ENCODE measurements at places on chromosomes 2 and 18.

DNA sequence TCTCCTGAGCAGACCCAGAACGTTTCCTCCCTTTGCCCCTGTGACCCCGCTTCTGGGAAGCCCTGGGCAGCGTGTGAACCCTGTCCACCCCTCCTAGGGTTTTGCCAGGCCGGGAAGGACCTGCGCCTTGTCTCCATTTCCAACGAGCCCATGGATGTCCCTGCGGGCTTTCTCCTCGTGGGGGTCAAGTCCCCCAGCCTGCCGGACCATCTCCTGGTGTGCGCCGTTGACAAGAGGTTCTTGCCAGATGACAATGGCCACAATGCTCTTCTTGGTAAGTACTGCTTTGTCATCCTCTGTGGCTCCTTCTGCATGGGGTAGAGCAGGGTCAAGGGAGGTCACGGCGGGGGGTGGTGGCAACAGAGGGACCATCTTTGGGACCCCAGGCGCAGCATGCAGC lies 32.5 kb downstream of the GREB1 start:
- DNase-seq: no peak

- no peak for DNase-seq
These were observed 38.3 kb upstream of the WDR75 start for GRCh38 chr2:189402932-189403331.

DNA sequence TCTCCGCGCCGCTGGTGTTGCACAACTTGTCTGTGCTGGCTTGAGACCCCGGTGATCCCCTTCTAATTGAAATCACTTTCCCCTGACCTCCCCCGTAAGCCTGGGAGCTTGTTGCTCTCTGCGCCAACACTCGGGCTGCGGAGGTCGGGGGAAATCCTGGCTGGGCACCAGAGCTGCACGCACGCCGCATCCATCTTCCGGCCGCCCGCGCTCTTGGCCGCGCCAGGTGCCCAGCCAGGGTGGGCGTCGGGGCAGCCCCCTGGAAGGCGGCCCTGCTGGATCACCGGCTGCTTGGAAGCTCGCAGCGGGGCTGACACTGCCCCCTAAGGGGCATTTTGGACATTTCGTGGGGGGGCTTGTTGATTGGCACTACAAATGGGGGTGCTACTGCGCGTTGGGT lies 280.3 kb upstream of the SKOR2 start:
- no peak for DNase-seq

GRCh38 chr18:22494771-22495170 lies 77.1 kb upstream of the CTAGE1 start:
- DNase-seq: no peak

GRCh38 chr2:135091681-135092080 lies 39.6 kb downstream of the RAB3GAP1 start:
- DNase-seq: no peak

- no peak for DNase-seq
These were observed 30.1 kb upstream of the ASB1 start for GRCh38 chr2:238396663-238397062.

GRCh38 chr18:12432881-12433280 lies 25.2 kb downstream of the PRELID3A start:
- no peak for DNase-seq

GRCh38 chr2:202375033-202375608 lies 1.0 kb upstream of the BMPR2 start:
- peak; percentile 12 for DNase-seq

DNA sequence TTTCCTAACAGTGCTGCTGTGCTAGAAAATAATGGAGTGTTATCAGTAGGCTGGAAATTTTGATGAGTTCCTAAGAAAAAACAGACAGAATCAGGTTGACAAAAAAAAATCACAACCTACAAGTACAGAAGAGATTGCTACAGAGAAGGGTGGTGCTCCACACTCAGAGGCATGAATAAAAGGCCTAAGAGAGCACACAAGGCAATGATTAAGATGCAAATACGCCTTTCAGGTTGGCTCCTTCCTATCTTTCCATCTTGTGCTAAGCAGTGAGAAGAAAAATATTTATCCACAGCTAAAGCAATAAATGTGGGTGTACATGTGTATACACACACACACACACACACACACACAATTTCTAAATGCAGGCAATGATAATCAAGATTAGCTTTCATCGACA lies 130.6 kb upstream of the UBE2E3 start:
- no peak for DNase-seq

GRCh38 chr18:31722369-31722957 lies 38.1 kb upstream of the B4GALT6 start:
- DNase-seq: peak; percentile 74

DNA sequence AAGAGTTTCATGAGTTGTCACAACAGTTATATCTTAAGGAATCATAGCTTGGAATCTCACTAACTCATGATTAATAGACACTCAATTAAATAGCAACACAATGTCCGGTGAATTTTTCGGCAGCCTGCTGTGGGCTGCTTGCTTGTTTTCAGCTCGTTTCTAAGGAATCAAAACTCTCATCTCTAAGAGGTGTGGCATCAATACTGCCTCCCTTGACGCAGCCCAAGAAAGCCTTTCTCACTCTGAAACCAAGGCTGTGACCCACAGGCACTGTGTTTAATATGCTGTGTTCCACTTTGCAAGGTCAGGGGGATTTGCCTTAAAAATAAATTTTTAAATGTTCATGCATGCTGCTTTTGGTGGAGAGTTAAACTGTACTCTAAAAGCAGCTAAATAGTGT lies 5.4 kb downstream of the DCC start:
- DNase-seq: no peak

GRCh38 chr18:46069524-46069923 lies 2.5 kb downstream of the PSTPIP2 start:
- no peak for DNase-seq

DNA sequence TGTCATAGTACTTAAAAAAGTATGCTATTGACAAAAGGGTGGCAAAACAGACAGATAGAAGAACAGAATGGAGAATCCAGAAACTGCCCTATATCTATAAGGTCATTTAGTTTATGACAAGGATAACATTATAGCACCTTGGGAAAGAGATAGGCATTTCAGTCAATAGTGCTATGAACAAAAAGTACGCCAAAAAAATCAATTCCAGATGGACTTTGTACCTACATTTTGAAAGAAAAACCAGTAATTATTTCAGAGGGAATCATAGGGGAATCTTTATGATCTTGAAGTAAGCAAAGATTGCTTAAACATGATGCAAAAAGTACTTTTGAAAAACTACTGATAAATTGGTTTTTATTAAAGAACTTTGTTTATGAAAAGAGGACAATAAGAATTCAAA lies 59.9 kb upstream of the SETBP1 start:
- no peak for DNase-seq

- DNase-seq: no peak
These were observed 303.7 kb upstream of the HS6ST1 start for GRCh38 chr2:128622371-128622770.

- no peak for DNase-seq
These were observed 223.9 kb downstream of the LDLRAD4 start for GRCh38 chr18:13442451-13442850.

- no peak for DNase-seq
These were observed 87.6 kb downstream of the FAM228A start for GRCh38 chr2:24262421-24262970.

DNA sequence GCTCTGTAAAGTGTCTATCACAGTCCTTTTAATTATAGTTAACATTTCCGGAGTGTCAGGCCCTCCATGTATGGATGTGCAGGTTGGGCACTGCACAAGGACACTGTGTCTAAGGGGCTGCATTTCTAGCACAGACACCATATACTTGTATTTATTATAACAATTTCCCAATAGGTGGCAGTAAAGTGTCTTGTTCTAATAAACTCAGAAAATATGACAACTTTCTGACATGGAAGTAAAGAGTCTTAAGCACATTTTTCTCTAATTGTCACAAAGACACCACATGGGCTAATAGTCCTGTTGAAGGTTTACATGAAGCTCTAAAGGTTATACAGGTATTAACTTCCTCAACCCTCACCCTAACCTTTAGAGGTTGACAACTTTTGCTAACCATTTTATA lies 156.6 kb downstream of the DYSF start:
- DNase-seq: no peak

- DNase-seq: no peak
These were observed 232.3 kb downstream of the MREG start for GRCh38 chr2:215780907-215781685.

DNA sequence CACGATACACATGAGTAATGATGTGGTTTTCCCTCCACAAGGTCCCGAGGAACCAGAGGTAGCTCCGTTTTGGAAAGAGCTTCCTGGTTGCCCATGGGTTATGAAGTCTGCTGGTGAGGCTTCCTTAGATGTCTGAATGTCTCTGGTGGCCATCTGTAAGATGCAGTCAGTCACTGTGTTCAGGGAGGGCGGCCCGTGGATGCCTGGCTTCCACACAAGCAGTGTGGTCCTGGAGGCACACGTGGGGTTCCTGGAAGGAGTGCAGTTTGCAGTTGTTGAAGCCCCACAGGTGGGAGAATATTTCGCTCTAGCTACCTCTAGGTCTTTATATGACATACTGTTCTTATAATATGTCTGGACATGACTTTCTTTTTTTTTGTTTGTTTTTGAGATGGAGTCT lies 209.0 kb downstream of the FAM210A start:
- DNase-seq: no peak

GRCh38 chr2:97677480-97677879 lies 8.0 kb downstream of the C2orf92 start:
- no peak for DNase-seq

DNA sequence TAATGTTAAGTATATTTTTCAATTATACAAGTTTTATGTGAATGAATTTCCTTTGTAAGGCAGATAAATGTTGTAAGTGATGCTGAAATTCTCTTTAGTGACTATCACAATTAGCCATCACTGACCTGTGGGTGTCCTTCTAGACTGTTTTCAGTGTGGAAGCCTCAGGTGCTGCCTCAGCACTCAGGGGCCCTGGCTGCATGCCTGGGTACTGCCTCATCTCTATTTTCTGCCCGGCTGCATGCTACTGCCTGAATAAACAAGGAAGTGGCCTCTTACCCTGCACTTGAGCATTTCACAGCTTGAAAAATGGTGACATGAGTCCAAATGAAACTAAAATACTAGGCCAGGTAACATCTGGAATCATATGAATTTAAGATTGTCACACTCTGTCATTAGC lies 787.6 kb upstream of the SALL3 start:
- DNase-seq: no peak

- no peak for DNase-seq
These were observed 53.7 kb upstream of the LRRC30 start for GRCh38 chr18:7177116-7177744.

GRCh38 chr18:62001396-62001795 lies 108.6 kb upstream of the RNF152 start:
- DNase-seq: no peak

GRCh38 chr2:195677290-195677689 lies 20.3 kb downstream of the SLC39A10 start:
- no peak for DNase-seq

GRCh38 chr2:71796174-71796593 lies 342.8 kb downstream of the DYSF start:
- no peak for DNase-seq

DNA sequence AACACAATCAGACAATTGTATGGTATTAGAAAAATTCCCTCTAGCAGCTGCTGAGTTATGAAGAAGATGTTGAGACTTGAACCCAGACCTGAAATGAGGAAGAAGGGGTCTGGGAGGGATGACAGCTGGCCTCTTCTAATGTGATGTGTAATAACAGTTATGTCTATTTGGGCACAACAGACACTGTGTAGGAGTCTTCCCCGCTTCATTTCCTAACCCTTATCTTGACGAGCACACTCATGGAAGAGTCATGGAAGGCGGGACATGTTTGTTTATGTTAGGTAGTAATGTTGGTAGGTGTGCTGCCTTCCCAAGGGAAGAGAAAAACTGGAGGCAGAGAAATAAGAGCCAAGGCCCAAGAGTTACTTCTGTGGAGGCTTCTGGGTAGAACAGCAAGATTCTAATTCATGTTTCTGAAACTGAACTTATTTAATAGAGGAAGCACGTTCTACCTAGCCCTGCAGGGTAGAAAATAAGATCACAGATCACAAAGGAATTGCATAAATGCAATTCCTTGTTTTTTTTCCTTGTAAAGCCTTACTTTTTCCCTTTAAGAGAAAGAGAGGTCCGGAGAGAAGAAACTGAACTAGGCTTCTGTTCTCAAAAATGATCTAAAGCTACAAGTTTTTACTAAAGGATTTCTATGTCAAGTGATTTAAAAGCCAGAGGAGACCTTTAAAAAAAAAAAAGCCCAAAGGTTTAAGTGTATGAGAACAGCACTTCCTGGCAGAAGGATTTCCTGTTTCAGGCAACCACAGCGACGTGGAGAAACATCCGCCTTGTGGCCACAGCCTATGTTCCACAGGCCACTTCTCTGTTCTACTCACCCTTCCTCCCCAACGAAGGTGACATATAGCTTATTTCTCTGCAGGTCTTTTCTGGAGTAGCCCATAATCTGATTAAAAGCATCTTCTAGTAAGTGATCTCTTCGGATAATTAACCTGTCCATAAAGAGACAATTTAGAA lies 68.5 kb upstream of the STK17B start:
- no peak for DNase-seq

GRCh38 chr18:80109676-80110078 lies 615 bp downstream of the ADNP2 start:
- peak; percentile 7 for DNase-seq

DNA sequence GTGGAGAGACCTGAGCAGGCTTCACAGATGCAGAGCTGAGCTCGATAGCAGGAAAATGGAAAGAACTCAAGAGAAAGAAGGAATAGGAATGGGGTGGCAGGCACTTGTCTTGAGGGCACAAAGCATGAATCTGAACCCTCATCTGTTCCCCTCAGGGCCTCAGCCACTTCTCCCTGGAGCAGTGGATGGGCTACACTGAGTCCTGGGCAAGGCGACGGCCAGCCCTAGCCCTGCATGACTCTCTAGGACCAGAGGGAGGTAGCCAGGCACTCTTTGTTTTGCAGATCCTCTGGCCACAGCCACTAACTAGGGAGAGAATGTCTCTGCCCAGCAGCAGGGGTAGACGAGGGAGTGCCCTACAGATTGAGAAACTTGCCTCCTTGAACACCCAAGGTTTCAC lies 3.4 kb upstream of the TEX51 start:
- DNase-seq: no peak

DNA sequence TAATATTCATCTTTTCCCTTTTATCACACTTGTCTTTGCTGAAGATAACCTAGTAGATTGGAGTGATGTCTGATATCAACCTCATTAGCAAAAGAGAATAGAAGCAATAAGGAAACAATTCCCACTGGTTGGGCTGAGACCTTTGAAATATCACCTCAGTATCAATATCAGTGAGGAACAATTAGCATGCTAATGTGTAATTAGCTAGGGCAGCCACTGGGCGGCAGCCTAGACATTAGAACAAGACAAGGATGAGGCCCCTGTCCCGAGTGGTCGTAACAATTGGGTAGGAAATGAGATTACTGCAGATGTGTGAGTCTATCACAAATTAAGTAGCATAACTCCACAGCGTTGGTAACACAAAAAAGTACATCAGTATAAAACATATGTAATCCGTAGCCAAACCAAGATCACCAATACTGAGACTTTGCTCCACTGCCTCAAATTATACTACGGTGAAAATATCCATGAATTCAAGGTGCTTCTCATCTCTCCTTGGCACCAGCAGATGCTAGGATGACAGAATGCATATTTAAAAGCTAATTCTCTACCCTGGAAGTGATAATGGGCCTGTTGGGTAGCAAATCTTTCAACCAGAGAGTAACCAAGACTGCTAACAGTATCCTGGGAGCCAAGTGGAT lies 99.1 kb downstream of the ALPK2 start:
- DNase-seq: peak; percentile 2

- no peak for DNase-seq
These were observed 319 bp downstream of the ZSCAN30 start for GRCh38 chr18:35289727-35290093.

All from bone marrow (tissue), 2 donors.